ENCODE measurements at places on chromosomes 7 and 10.
A peak's percentile ranks its signal among the peaks of the same experiment; 100 is the strongest.

- no peak for DNase-seq
Measured at GRCh38 chr10:7243873-7244272, 167.0 kb downstream of the SFMBT2 start.

DNA sequence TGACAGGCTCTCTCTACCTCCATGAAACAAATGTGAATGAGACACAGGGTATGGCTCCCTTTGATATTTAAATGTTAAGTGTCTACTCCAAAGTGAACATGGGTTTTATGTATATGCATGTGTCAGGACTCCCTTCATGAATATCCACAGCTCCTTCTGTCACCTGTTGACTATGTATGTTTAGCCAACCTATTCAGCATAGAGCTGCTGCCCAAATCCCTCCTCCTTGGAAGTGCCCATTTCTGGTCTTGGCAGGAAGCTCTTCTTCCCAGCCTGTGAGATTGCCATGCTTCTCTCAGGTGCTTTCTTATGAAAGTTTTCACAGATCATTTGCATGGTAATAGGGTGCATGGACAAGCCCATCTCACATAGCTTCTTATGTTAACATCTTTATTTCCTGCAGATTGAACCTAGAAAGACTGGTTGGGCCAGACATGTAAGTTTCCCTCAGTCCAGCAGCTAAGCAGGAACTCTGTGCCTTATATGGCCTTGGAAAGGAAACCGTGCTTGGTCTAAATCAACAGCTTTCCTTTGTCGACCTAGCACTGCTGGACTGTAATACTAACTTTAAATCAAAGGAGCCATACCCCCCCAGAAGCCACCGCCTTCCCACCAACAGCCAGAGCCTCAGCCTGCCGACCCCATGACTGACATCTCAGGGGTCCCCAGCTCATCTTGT, 288.9 kb downstream of the ADARB2 start:
- DNase-seq = no peak

GRCh38 chr7:11485636-11486035, 346.4 kb downstream of the THSD7A start:
- no peak for DNase-seq

DNA sequence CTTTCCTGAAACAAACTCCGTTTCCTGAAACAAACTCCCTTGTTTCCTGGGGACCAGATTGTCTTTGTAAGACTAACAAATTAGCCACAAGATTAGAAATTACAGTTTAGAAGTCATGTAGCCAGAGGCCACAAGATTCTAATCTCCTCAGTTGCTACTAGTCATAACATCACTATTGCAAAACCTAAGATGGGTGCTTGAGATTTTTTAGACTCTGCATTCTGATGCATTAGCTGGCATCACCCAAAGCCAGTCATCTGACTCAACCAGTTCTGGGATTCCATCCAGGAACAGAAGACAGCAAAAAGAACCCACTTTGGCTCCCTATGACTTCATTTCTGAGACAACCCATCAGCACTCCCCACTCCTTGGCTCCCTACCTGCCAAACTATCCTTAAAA, 367.9 kb upstream of the MBL2 start:
- DNase-seq = peak; percentile 2

GRCh38 chr7:17031906-17032551, 150.2 kb upstream of the AGR3 start:
- no peak for DNase-seq

DNA sequence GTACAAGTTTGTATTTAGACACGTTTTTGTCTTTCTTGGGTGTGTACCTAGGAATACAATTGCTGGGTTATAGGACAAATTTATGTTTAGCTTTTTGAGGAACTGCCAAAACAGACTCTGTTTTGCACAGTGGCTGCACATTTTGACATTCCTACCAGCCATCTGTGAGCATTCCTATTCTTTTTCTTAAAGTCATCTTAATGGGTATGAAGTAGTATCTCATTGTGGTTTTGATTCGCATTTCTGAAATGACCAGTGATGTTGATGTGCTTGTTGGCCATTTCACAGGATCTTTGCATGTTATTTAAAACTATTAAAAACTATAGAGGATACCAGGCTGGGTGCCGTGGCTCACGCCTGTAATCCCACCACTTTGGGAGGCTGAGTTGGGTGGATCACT, 32.6 kb upstream of the IL15RA start:
- no peak for DNase-seq

DNA sequence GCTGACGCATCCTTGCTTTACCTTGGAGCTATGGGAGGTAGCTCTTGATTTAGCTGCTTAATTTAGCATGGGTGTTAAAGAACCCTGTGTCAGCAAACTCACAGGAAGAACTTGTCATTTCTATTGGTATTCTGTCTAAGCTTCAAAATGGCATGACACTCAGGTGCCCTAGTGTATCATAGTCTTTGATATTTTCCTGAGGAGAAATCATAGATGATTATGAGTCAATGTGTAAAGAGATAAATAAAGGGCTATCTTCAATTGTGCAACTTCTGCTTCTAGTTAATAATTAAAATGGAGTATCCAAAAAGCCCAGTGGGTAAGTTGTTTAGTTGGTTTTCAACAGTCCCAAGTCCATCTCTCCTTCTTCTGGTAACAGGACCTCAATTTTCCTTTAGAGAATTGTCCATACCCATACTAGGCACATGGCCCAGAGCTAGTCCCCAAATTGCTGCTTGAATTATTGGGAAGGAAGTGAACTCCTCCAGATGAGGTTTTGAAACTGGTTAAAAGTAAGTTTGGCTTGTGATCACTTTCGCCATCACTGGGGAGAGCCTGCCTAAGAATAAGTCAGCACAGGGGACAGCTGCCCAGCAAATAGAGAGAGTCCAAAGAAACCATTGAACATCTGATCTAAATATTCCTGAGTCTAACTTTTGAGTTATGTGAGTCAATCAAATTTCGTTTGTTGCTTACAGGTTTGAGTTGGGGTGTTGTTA, 169.0 kb upstream of the PHYHIPL start:
- DNase-seq = no peak

DNA sequence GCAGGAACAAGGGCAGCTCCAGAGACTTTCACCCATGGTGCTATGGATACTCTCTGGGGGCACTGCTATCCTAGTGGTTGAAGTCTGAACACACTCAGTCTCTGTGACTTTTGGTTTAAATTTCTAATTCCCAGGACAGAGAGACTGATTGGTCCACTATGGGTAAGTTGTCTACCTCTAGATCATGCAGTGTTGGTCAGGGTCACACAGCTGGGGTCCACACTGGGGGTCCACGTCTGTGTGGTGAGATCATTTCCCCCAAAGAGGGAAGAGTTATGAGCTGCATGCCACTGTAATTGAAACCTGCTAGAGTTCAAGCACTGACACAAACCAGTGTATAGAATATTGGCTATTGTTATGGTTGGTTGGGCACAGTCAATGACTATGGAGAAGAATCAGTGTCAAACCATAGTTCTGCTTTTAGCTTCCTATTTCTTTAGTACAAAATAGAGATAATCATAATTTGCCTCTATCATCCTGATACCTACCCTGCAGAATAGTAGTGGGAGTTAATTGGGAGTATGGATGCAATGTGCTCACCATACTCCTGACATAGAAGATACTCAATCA, 101.6 kb downstream of the PRTFDC1 start:
- DNase-seq = no peak

DNA sequence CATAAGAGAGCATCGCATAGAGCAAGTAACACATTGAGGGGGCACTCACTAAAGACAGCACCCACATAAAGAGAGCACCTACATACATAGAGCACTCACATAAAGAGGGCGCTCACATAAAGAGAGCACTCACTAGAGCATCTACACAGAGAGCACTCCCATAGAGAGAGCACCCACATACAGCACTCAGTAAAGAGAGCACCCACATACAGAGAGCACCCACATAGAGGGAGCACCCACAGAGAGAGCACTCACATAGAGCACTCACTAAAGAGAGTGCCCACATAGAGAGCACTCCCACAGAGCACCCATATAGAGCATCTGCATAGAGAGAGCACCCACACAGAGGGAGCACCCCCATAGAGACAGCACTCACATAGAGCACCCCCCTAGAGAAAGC, 47.8 kb downstream of the INSIG1 start:
- DNase-seq = no peak

DNA sequence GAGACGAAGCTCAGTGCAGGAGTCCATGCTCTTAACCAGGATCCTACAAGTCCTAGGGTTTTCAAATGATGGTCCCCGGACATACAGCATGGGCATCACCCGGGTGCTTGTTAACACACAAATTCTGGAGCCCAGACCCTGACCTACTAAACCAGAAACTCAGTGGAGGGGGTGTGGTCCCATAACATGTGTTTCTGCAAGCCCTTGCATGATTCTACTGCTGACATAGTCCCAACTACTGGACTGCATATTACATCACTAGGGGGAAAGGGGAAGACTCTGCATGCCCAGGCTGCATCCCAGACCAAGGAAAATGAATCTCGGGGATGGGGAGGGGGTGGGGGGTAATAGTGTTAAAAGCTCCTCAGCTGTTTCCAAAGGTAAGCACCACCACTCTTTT, 40.3 kb downstream of the GRB10 start:
- DNase-seq = no peak

- no peak for DNase-seq
Measured at GRCh38 chr7:29330136-29330535, 135.6 kb downstream of the CHN2 start.

DNA sequence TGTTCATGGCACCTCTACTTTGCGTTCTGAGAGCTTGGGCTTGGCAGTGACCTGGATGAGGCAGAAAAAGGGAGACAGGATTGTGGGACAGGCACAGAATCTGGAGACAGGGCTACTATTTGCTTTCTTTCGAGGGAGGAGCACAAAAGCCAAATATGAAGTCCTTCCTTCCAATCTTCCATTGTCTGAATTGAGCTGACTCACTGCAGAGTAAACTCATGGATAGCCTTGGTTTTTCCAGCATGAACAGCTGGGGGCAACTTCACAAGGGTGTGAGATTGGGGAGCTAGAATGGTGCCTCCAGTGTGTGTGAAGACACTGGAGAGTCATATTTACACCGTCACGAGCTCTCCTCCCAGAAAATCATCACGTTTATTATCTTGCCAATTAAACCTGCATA, 55.6 kb upstream of the NRP1 start:
- no peak for DNase-seq

GRCh38 chr7:105497016-105497415, 25.1 kb downstream of the PUS7 start:
- DNase-seq = no peak

DNA sequence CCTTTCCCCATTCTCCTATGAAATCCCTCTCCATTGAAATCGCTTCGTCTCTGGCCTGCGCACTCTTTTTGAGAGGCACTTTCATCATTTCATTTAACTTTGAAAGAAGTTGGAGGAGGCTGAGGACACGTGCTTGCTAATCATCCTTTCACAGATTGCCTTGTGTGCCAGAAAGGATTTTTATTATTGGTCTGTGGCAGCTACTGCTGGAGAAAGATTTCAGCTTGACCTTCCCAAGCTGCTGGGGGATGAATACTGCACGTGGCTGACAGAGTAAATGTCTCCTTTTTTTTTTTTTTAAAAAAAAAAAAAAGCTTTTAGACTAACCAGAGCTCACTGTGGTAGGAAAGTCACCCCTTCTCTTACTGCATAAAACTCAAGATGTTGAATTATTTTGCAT, 44.2 kb upstream of the KCNIP2 start:
- DNase-seq = no peak

DNA sequence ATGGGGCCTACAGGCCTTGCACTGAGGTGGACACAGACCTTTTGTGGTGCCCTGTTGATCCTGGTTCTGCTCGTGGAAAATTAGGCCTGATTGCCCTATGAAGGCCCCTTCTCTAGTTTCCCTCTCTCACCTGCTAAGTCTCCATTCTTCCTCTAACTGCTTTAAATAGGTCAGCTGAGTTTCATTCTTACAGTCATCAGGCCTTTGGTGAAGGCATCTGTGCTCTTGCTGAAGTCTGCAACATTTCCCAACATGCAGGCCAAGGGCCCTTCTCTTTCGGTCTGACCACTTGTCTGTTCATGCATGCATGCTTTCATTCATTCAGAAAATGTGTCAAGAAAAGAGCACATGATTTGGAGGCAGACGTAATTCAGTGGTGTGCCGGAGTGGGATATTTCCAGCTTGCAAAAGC, 244.0 kb downstream of the BUB3 start:
- DNase-seq = no peak

DNA sequence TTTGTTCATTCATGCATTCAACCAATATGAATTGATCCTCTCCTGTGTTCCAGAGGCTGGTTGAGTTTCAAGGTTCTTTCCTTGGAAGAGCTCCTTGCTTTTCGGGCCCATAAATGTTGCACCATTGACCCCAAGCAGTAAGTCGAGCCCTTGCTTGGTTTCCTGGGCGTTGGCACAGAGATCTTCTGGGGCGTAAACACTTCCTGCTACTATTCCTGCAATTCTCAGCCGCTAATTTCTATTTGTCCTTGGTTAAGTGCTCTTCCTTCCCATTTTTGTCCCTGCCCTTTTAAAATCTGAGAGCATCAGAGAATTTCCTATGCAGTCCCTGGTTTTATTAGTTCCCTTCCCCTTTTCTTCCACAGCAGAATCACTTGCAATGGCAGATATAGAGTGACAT, 44.1 kb upstream of the ADRB1 start:
- no peak for DNase-seq

DNA sequence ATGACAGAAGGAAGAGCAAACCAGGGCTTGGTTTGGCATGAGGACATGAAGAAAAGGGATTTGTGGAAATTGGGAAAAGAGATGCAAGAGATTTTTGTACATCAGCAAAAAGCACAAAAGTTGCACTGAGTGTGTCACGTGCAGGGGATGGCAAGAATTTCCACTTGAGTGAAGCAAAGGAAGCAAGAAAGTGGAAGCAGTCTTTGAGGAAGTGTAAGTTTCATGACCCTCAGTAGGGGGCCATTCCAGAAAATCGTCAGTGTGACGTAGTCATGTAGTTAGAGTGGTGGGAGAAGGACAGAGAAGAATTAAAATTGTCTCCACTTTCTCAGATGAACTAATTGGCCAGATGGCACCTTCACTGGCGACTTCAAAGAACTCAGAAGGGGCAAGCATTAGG, 123.3 kb upstream of the FZD1 start:
- no peak for DNase-seq

GRCh38 chr7:29877196-29877595, 70.9 kb downstream of the WIPF3 start:
- no peak for DNase-seq

Measured in fibroblast of skin of abdomen (primary cell).